ENCODE measurements at places on chromosomes 6 and 20.

DNA sequence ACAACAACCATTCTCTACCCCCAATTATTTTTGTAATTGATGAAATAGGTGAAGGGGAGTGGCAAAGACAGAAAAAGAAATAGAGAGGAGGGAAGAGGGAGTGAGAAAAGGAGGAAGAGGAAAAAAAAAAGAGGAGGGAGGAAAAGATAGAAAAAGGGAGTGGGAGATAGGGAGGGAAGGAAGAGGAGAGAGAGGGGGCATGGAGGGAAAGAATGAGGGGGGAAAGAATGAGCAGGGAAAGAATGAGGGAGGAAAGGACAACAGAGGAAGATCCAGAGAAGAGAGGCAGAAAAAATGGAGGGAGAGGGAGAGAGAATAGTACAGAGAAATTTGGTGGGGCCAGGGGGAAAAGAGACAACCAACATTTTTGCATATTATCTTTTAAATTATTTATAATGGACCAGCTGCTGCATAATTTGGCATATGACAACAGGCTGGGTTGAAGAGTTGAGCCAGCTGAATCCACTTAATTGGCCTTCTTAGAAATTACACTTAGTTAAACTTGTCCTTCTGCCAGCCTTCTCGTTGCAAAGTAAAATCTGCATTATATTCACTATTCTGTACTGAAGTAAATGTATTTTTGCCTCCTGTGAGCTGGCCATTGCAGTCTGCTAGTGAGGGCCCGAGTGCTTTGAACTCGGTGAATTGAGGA lies 101.0 kb downstream of the ARHGAP18 start:
- no peak for DNase-seq

DNA sequence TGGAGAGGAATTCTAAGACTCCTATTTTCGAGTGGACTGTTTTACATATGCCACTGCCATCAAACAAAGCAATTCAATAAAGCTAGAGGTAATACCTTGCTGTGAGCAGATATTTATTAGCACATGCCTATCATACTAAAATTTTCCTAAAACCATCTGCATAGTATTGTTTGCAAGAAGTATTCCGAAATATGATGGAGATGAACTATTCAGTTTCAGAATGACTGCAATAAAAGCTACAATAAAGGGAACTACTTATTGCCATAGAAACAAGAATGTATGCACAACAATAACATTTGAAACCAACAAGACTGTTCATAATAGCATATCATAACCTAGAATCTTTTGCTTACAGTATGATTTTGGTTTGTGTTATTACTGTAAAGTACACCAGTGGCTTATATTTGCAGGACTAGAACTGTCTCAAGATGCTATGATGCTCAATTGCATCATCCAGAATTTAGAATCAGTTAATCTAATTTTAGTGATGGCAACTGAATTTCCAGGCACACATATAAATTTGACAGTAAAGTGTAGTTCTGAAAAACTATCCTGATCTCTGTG lies 144.3 kb downstream of the GRIK2 start:
- DNase-seq: no peak

DNA sequence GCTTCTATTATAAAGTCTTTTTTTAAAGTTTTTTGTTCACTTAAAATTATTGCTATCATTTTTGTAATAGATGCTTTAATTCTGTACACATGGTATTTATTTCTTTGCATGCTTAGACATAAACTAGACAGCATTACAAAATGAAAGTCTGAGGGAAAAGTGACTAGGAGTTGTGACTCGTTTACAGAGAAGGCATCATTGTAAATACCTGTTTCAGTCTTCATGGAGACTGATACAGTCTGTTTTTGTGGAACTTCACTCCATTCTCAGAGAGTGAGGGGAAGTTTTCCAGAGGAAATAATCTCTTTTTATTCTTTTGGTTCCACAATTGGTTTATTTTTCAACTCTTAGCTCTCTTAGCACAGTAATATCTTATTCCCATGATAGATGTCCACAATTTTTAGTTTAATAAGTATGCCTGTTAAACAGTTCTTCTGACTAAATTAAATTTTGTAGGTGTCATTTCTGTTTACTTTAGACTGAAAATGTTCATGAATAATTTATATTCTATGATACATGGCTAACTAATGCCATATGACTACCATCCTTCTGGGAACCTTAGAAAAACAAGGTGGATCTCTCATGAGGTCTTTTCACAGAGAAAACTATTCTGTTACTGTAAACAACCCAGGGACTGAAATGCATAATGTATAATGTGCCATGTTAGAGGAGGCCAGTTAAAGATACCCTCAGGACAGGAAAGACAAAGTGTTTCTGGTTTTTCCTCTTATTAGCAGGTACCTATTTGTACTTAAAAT lies 69.2 kb downstream of the MYO6 start:
- no peak for DNase-seq

GRCh38 chr6:95741045-95741444 lies 163.7 kb downstream of the MANEA start:
- no peak for DNase-seq
